T-cell (primary cell): ENCODE measurements at places on chromosomes 2 and 18.
A peak's percentile ranks its signal among the peaks of the same experiment; 100 is the strongest.

DNA sequence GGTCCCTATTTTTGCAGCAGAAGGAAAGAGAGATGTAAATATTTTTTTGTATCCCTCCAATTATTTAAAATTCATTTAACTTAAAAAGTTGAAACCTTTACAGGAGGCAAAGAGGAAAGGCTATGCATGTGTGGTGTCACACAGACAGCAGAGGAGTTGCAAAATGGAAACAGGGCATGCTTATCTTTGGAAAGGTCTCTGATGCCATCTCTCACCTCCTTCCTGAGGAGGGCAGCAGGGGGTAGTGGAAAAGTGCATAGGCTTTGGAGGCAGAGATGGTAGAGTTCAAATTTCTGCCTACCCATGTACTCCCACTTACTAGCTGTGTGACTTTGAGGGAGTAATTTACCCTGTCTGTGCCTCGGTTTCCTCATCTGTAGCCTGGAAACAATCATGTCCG is 99.6 kb upstream of the MCFD2 start:
- H3K27me3 ChIP-seq = no peaks in the 10 kb centered on the region
- H3K4me1 ChIP-seq = no peaks in the 10 kb centered on the region
- H3K4me3 ChIP-seq = no peak overlapping the region
- no peak for DNase-seq

DNA sequence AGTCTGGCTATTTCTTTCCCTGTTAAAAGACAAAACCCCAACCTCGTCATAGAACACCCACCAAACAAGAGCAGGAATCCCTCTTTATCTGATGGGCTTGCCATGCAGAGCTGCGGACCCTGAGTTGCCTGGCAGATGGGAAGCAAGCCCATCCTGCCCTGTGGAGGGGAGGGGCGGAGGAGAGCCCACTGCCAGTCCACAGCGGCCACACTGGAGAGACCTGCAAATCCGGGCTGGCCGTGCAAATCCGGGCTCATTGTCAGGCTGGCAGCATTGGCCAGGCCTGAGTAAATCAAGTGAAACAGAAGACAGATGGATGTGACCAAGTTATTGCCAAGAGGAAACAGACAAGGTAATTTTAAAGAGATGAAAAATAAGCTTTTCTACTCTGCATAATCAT is 22.0 kb downstream of the MYL12B start:
- no peak overlapping the region for H3K27ac ChIP-seq
- no peaks in the 10 kb centered on the region for H3K27me3 ChIP-seq
- H3K4me1 ChIP-seq = no peaks in the 10 kb centered on the region
- no peak for DNase-seq

DNA sequence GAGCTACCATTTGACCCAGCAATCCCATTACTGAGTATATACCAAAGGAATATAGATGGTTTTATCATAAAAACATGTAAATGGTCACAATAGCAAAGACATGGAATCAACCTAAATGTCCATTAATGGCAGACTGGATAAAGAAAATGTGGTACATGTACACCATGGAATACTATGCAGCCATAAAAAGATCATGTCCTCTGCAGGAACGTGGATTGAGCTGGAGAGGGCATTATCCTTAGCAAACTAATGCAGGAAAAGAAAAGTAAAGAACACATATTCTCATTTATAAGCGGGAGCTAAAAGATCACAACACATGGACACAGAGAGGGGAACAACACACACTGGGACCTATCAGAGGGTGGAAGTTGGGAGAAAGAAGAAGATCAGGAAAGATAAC is 22.9 kb downstream of the SLC38A11 start:
- no peaks in the 10 kb centered on the region for H3K27me3 ChIP-seq
- no peak overlapping the region for H3K27ac ChIP-seq
- no peaks in the 10 kb centered on the region for H3K36me3 ChIP-seq
- H3K4me3 ChIP-seq = no peak overlapping the region
- DNase-seq = no peak
- H3K4me1 ChIP-seq = peaks cover 4% of the 10 kb centered on the region

DNA sequence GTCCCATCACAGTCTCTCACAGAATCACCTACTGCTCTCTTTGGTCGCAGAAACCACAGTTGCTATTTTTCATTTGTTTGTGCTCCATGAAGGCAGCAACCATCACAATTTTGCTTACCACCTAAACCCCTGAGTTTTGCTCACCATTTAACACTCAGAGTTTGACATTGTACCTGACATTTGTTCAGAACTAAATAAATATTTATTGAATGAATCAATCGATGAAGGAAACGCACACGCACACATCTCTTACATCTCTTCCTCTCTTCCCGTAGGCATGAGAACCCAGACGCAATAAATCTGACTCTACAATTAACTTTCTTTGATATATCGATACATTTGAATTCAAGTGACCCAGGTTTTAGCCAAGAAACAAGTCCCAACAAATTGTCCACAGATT is 105.5 kb upstream of the RNF152 start:
- no peak for DNase-seq
- no peak overlapping the region for H3K27ac ChIP-seq
- no peak overlapping the region for H3K4me3 ChIP-seq

- H3K27ac ChIP-seq = no peak overlapping the region
- no peaks in the 10 kb centered on the region for H3K4me1 ChIP-seq
- H3K36me3 ChIP-seq = no peaks in the 10 kb centered on the region
- no peak overlapping the region for H3K4me3 ChIP-seq
Measured at GRCh38 chr2:109365131-109365530, 236.1 kb downstream of the SH3RF3 start.

GRCh38 chr18:65659912-65660311 is 90.9 kb upstream of the CDH7 start:
- H3K4me1 ChIP-seq = no peaks in the 10 kb centered on the region
- no peak overlapping the region for H3K4me3 ChIP-seq
- no peak overlapping the region for H3K27ac ChIP-seq
- no peaks in the 10 kb centered on the region for H3K36me3 ChIP-seq
- DNase-seq = no peak

DNA sequence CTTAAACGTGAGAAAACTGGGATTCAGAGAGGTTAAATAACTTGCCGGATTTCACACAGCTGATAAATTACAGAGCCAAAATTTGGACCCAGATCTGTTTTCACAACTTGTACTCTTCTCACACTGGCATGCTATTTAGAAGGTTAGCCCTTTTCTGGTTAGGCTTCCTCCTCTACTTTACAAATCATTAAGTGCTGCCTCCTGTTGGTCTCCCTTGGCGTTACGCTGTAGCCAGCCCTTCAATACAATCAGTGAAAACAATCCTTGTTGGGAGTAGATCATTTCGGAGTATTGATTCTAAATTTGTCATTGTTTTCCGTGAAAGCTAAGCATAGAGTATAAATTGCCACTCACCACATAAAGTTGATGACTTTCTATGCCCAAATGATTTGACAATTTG is 153.5 kb downstream of the ARHGAP15 start:
- H3K36me3 ChIP-seq = no peaks in the 10 kb centered on the region
- no peak overlapping the region for H3K27ac ChIP-seq
- no peak overlapping the region for H3K4me3 ChIP-seq
- DNase-seq = no peak
- H3K4me1 ChIP-seq = no peaks in the 10 kb centered on the region

DNA sequence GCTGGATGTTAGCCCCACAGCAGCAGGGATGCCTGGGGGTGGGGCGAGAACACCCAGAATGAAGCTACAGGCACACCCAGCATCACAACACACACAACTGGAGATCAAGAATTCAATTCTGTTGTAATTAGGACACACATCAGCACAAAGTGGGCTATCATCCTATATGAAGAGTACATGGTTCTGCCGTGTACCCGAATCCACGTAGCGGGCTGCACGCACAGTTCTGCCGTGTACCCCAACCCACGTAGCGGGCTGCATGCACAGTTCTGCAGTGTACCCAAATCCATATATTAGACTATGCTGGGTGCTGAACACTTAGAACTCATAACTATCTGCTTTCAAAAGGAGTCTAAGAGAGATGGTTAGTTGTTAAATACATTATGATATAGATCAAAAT is 86.5 kb downstream of the EIPR1 start:
- no peaks in the 10 kb centered on the region for H3K27me3 ChIP-seq
- no peak overlapping the region for H3K4me3 ChIP-seq
- DNase-seq = no peak
- no peaks in the 10 kb centered on the region for H3K36me3 ChIP-seq
- no peak overlapping the region for H3K27ac ChIP-seq

DNA sequence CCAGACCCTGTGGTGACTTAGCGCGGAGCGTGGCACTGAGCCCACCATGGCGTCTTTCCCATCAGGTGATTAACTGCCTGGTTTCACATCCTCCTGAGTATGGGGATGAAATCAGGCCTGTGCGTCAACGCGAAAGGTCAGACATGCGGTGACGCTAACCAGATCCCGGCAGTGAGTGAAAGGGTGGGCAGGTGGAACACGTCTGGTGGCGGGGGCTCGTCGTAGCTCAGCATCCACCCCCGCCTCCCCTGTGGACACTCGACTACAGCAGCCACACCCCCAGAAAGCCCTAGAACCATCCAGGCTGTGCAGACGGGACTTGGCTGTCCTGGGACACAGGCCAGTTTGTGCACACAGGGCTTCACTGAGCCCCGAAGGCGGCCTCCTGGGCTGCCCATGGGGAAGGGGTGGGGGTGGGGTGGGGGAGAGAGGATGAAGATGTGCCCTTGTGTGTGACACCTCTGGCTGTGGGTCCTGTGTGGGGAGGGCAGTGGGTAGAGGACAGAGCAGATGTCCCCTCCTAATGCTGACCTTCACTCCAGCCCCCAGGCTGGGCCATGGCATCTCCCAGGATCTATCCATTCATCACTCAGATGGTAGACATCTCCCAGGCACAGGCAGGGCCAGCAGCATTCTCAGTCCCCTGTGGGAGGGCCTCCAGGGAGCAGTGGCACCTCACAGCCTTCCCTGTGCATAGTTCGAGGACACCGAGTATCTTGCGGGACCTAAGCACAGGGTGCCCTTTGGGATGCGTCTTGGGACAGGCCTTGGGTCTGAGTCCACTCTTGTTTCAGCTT is 27.5 kb downstream of the RAMP1 start:
- H3K36me3 ChIP-seq = no peaks in the 10 kb centered on the region
- H3K27me3 ChIP-seq = no peaks in the 10 kb centered on the region
- H3K27ac ChIP-seq = no peak overlapping the region
- H3K4me1 ChIP-seq = no peaks in the 10 kb centered on the region
- H3K4me3 ChIP-seq = no peak overlapping the region

DNA sequence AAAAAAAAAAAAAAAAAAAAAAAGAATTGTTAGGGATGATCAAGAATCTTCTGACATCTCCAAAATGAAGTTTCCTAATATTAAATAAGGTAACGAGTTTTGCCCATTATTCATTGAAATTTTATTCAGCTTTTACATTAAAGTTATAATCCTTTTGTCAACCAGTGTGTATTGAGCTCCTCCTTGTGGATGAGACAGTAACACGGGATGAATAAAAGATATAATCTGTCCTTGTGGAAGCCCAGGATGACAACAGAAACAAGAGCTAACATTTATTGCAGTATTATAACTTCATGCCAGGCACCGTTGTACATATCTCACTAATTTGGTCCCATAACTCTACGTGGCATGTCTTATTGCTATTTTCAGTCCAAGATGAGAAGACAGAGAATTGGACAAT is 33.4 kb upstream of the SERPINB7 start:
- no peaks in the 10 kb centered on the region for H3K36me3 ChIP-seq
- H3K27ac ChIP-seq = no peak overlapping the region
- no peaks in the 10 kb centered on the region for H3K27me3 ChIP-seq
- DNase-seq = no peak
- H3K4me3 ChIP-seq = no peak overlapping the region

- no peak overlapping the region for H3K4me3 ChIP-seq
- H3K27ac ChIP-seq = no peak overlapping the region
- H3K36me3 ChIP-seq = no peaks in the 10 kb centered on the region
- peaks cover 4% of the 10 kb centered on the region for H3K27me3 ChIP-seq
Measured at GRCh38 chr2:104876606-104877570, 23.0 kb downstream of the POU3F3 start.

DNA sequence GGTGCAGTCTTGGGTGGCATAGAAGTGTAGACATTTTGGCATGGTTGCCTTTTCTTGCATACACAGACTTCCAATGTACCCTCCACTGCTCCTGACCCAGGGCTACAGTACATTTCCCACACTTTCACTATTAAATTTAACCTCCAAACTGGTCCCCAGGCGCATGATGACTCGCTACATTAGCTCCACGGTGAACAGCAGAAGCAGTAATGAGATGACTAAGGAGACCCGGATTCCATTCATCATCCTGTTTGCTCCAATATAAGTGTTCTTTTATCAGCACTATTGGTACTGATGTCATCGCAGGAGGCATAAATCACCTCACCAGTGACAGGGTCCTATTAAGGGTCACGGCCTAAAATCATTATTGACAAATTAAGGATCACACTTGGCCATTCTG is 316.5 kb downstream of the EN1 start:
- H3K4me3 ChIP-seq = no peak overlapping the region
- H3K27me3 ChIP-seq = no peaks in the 10 kb centered on the region
- H3K36me3 ChIP-seq = no peaks in the 10 kb centered on the region
- no peaks in the 10 kb centered on the region for H3K4me1 ChIP-seq
- no peak for DNase-seq

- no peak overlapping the region for H3K27ac ChIP-seq
- H3K36me3 ChIP-seq = no peaks in the 10 kb centered on the region
- H3K4me1 ChIP-seq = no peaks in the 10 kb centered on the region
- no peak overlapping the region for H3K4me3 ChIP-seq
Measured at GRCh38 chr2:228038967-228039366, 142.5 kb downstream of the SPHKAP start.

DNA sequence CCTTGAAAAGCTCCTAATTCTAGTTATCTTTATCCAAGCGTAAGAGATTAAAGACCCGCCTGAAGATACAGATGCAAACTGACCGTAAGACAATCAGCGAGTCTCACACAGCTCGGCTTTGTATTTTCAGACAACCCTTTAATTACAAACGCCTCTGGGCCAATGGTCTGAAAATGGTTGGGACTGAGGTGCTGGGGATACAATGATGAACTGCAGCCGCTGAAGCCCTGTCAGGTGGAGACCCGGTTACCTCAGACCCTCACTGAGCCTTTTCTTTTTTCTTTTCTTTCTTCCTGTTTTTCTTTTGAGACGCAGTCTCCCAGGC is 715 bp upstream of the CFAP36 start:
- no peak for DNase-seq
- H3K4me3 ChIP-seq = peak overlapping the region; percentile 91
- H3K4me1 ChIP-seq = peaks cover 16% of the 10 kb centered on the region
- peak overlapping the region; percentile 85 for H3K27ac ChIP-seq

DNA sequence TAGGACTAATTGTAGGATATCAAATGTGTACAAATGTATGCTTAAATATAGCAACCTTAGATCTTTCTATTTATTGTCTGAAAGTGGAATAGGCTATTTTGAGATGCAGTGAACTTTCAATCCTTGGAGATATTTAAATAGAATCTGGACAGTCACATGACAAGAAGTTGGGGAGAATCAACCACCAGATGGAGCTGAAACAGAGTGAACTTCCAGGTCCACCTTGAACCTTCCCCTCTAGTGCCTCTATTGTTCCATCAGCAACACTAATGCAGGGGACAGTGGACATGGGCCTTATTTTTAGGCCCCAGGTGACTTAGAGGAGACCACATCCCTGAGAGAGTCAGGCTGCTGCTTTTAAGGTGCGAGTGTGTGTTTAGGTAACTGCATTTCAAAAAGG is 37.0 kb upstream of the CRIM1 start:
- H3K4me1 ChIP-seq = no peaks in the 10 kb centered on the region
- H3K27ac ChIP-seq = no peak overlapping the region
- H3K27me3 ChIP-seq = no peaks in the 10 kb centered on the region
- no peak overlapping the region for H3K4me3 ChIP-seq
- no peak for DNase-seq

GRCh38 chr2:15591692-15592463 is at the start of gene DDX1:
Gene DDX1, plus strand, starts transcription at chr2:15591868. Its CDS starts 66 bp downstream, at chr2:15591934.
- H3K4me1 ChIP-seq = peaks cover 10% of the 10 kb centered on the region
- H3K27ac ChIP-seq = peak within 1 kb of the TSS; percentile 73
- H3K27me3 ChIP-seq = no peaks in the 10 kb centered on the region
- peak; percentile 80 for DNase-seq
- peak within 1 kb of the TSS; percentile 86 for H3K4me3 ChIP-seq
- peaks cover 4% of the 10 kb centered on the region for H3K36me3 ChIP-seq
